Activated naive CD4-positive, alpha-beta T cell treated with anti-CD3 and anti-CD28 coated beads, Interleukin-2, amount 50 U/mL, for 16 hours (primary cell): ENCODE measurements at places on chromosomes 2 and 18.

- DNase-seq = no peak
Observed at GRCh38 chr18:49970319-49970718, 157.0 kb upstream of the ACAA2 start.

DNA sequence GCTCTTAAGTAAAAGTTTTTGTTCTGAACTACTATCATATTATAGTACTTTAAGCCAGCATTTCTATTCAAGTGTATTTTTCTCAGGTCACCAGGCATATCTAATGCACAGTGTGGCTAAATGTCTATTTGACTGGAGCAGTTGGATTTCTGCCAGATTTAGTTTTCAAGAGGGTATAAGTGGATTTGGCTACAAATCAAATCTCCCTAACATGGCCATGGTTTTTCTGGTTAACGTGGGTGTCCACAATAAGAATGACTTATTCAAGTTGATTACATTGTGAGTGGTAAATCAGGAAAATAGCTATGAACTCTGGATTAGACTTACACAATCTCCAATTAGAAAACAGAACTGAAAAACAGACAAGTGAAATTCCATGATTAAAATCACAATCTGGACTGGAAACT is 5.7 kb upstream of the CHN1 start:
- no peak for DNase-seq

GRCh38 chr2:166439078-166439477 is 55.0 kb downstream of the SCN7A start:
- DNase-seq = no peak

GRCh38 chr2:157076526-157077161 is 180.9 kb upstream of the GALNT5 start:
- no peak for DNase-seq

GRCh38 chr2:238942080-238942725 is 94.3 kb downstream of the TWIST2 start:
- no peak for DNase-seq

DNA sequence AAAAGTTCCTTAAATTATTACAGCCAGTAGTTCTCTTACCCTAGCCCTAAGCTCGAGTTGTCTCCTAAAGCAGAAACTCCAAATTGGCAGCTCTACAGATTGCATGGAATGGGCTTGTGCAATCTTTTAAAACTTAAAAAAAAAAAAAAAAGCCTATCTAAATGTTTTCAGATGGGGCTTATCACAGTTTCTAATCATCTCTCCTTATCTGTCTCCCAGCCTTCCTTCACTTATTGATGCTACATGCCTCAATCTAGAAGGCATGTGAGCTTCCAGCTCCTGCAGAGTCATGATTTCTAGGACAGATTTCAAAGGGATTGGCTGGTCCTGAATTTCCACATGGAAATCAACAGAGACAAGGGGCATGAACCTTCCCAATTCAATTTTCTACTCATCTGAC is 33.1 kb upstream of the PELI1 start:
- no peak for DNase-seq

- DNase-seq = no peak
Observed at GRCh38 chr2:209431701-209432100, 7.9 kb downstream of the MAP2 start.

GRCh38 chr2:218244204-218244603 is 16.6 kb upstream of the GPBAR1 start:
- no peak for DNase-seq

GRCh38 chr2:127084611-127085316 is 22.2 kb downstream of the BIN1 start:
- DNase-seq = peak; percentile 30

DNA sequence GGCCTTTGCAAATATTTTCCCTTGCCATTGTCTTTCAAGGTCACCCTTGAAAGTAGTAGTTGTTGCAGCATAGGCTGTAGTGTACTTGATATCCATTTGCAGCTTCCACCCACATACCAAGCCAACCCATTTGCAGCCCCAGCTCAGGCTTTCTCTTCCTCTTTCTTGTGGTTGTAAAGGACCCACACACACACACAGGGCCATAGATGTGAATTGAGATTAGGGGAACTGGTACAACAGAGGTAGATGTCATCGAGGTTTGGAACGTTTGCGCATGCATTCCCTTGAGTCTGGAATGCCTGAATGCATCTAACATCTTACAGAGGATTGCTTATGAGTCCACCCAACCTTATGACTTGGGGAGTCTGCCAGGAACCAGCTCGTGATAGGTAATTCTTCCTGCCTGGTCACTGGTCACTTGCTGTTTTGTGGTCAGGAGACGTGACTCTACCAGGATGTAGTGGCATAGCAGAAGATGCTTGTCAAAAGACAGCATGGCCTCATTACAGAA is 91.9 kb downstream of the MRPS9 start:
- DNase-seq = no peak

DNA sequence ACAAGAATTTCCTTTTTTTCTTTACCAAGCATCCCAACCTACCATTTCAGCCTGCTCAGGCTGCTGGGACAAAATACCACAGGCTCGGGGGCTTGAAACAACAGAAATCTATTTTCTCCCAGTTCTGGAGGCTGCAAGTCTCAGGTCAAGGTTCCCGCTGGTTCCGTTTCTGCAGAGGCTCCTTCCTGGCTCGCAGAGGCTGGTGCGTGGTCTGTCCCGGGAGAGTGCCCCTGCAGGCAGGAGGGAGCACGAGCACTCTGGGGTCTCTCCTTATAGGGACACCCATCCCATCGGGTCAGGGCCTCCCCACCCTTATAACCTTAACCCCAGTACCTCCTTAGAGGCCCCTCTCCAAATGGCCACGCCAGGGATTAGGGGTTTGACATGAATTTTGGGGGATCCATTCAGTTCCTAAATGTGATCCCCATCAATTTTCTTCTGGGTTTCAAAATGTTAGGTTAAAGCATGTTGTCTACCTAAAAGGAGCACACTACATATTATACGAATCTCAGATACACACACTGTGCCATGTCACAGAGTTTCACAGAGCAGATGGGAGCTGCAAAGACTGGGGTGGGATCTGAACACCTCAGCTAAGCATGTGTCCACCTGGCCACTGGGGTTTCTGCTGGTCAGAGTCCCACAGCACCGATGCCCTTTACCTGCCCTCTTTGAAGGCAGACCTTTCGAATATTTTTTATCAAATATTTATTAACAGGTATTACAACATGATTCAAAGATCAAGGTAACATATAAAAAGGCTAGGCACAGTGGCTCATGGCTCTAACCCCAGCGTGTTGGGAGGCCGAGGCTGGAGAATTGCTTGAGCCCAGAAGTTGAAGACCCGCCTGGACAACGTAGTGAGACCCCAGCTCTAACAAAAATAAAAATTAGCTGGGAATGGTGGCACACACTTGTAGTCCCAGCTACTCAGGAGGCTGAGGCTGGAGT is 17.6 kb upstream of the ADI1 start:
- DNase-seq = no peak

- no peak for DNase-seq
Observed at GRCh38 chr2:43075054-43075593, 151.3 kb downstream of the ZFP36L2 start.

DNA sequence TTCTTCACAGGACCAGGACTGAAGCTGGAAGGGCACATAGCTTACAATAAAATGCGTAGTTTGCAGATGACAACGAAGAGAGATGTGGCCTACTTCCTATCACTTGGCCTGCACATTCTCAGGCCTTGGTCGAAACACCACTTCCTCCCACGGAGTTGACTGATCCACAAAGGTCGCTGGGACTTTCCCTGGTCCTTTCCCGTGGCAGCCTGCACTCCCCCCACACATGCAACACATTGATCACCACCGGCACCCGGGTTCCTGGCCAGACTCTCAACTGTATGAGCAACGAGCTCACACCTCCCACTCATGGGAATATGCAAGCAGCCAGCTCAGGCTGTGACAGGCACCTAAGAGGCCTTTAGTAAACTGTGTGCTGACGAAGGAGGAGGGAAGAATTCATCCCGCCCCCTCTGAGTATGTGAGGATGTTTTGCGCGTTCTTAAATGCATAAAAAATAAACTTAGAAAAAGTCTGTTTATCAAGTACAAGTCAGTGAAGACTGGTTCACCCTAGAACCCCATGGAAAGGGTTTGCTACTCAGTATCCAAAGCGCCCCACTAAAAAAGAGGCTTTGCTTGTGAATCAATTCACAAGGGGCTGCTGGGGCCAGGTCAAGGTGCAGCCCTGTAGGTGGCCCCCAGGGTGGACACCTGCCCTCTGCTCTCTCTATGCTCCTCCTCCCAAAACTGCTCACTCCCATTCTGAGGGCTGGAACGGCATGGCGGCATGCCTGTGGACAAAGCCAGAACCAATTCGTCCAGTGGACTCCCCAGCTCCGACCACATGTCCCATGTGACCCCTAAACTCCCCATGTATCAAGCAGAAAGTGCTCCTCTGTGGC is 154.3 kb downstream of the EIPR1 start:
- DNase-seq = peak; percentile 83

- no peak for DNase-seq
Observed at GRCh38 chr2:149782572-149782971, 195.0 kb upstream of the MMADHC start.

- no peak for DNase-seq
Observed at GRCh38 chr2:62465039-62465740, 40.8 kb downstream of the TMEM17 start.

DNA sequence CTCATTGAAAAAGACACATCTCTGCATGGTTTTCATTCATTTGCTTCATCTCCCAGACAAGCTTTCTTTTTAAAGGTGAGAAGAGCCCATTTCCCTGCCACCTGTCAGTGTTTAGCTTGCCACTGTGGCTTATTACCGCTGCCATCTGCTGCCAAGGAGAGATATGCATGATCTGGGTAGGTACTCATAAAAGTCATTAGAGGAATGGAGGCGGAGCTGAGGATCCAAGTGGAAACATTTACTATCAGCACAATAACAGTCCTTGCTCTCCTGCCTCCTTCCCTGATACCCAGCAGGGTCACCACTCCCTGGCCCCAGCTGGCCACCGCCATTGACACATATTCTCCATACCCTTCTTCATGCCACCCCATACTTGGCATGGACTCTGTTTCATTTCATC is 390.4 kb downstream of the TSN start:
- DNase-seq = no peak

DNA sequence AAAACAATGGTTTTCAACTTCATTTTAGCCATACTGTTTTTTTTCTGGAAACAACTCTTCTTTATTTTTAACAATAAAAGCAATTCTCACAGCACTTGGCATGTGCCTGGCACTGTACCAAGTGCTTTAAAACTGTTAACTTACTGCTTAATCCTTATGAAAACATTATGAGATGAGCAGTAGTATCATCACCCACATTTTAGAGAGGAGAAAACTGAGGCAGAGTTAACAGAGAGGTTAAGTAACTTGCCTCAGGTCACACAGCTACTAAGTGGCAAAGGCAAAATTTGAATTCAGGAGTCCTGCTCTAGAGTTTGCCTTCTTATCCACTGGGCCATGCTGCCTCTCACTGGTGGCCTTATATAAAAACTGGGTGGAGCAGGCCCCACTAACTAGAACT is 23.2 kb downstream of the CTIF start:
- no peak for DNase-seq

- no peak for DNase-seq
Observed at GRCh38 chr2:33129263-33130053, 182.7 kb downstream of the LTBP1 start.

DNA sequence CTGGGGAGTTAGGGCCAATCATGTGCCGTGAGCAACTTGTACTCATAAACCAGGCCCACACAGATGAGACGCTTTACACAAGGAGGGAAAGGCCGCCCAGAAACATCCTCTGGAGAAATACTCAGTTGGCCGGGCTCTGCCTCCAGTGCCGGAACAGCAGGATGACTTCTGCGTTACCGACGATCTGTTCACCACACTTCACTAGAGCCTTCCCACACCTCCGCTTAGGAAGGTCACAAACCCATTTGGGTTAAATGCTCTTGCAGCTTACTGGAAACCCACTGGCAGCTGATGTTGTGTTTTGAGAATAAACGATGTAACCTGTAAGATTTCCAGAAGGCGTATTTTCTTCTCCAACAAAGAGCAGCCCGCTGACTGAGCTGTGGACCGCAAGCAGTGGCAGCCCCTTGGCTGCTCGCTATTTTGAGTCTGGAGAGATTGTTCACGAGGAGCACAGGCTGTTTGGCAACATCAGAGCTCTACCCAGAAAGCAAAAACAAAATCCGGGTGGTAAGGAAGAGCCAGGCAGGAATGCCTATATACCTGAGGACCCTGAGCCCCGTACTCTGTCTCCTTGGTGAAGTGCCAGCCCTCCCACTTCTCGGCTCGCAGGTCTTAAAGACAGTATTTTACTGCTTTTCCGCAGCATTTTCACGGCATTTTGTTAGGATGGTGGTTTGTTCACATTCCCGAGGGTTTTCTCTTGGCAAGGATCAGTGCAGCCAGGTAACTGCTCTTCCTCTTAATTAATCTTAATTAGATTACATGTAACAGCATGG is 44.0 kb downstream of the COLEC12 start:
- no peak for DNase-seq

DNA sequence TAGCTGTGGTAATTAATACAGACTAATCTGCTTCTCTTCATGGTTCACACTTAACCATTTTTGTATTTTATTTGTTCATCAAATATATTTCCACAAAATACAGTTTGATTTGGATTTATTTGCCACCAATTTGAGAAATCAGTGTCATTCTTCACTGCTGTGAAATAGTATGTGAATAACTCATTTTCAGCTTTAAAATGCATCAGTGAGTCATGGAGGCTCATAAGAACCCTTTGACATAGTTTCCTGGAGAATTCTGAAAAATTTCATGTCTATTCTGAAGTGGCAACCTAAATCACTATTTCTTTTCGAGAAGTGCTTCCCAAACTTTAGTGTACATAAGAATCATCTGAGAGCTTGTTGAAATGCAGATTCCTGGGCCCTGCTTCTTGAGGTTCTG is 1026.7 kb upstream of the ACVR2A start:
- no peak for DNase-seq

GRCh38 chr2:39516347-39517101 is 79.4 kb upstream of the MAP4K3 start:
- DNase-seq = no peak

GRCh38 chr2:159807183-159808031 is 9.4 kb upstream of the CD302 start:
- DNase-seq = no peak

DNA sequence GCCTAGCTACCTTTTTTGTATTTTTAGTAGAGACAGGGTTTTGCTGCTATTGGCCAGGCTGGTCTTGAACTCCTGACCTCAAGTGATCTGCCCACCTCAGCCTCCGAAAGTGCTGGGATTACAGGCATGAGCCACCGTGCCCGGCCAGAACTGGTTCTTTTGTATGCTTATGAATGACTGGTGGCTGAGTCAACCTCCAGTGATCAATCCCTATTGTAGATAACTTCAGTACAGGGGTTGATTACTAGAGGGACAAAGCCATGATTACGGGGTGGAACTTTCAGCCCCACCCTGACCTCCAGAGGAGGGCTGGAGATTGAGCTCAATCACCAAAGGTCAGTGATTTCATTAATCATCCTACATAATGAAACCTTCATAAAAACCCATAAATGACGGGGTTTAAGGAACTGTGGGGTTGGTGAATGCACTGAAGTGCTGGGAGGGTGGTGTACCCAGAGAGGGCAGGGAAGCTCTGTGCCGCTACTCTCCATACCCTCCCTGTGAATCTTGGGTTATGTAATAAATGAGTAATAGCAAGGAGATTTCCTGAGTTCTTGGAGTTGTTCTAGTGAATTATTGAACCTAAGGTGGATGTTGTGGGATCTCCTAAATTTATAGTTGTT is 281.8 kb upstream of the CXCR4 start:
- no peak for DNase-seq

GRCh38 chr2:31239593-31240177 is 5.7 kb downstream of the EHD3 start:
- no peak for DNase-seq
